IMR-90 (cell line): ENCODE measurements at places on chromosomes 5 and 9. TPM values are rescaled to one million over a fixed set of nuclear protein-coding genes. Genes with fewer than 3 reads are reported as not detected.

CARD19 gene
- 17.4 and 23.3 TPM in 2 replicates for total RNA-seq

WDR38 gene
- total RNA-seq, result not detected in 2 replicates

DNA sequence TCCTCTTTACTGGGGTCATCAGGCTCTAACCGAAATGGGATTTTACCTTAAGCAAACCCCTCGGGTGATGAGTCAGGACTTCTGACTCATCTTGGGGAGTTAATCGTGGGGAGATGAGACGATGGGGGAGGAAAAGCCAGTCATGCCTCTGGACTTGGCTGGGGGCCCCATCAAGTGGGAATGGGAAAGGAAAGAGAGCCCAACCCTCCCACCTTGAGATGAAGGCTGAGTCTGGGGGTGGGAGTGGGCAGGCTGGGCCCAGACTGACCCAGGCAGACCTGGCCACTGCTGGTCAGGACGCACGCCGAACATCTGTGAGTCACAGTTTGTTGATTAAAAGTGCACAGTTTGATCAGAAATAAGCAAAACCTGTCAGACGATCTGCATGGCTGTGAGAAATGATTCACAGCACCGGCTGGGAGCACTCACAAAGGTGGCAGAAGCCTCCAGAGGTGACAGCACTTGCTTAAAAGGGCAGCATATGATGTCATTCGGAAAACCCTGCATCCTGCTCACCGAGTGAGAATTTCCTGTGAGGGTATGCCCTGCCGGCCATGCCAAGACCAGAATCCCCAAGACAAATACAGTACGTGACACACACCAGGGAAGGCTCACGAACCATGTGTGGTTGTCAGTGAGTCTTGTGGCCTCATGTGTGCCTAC, 50.0 kb upstream of the SLC25A51 start:
- H3K27me3 ChIP-seq, result no peaks in the 10 kb centered on the region
- H3K4me3 ChIP-seq, result no peak overlapping the region
- H3K36me3 ChIP-seq, result peaks cover 52% of the 10 kb centered on the region
- H3K4me1 ChIP-seq, result peaks cover 28% of the 10 kb centered on the region
- H3K27ac ChIP-seq, result peak overlapping the region; percentile 87

FKTN gene
- 20.3 and 23.9 TPM in 2 replicates for total RNA-seq

DNA sequence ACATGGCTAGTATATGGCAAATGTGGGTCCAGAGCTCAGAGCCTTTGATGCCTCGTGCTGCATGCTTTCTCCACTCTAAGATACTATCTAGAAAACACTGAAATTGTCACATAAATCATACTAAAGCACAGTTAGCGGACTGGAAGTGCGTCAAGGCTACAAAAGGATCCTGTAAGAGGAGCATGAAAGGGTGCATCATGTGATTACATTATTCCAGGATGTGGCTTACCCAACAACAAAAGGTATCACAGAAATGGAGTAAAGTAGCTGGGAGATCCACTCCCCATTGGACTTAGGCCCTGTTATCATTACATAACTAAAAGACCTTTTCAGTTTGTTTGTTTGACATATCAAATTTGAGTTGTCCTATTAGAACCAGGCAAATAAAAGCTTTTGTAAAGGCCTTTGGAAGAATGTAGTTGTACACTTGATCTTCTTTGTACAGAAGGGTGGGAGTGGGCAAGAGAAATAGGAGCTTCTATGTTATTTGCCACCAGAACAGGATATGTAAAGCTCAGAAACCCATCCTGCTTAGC, 6.9 kb downstream of the SLC31A1 start:
- no peaks in the 10 kb centered on the region for H3K27me3 ChIP-seq
- H3K36me3 ChIP-seq, result peaks cover 2% of the 10 kb centered on the region
- no peak for DNase-seq
- H3K4me1 ChIP-seq, result peaks cover 11% of the 10 kb centered on the region
- no peak overlapping the region for H3K27ac ChIP-seq

DNA sequence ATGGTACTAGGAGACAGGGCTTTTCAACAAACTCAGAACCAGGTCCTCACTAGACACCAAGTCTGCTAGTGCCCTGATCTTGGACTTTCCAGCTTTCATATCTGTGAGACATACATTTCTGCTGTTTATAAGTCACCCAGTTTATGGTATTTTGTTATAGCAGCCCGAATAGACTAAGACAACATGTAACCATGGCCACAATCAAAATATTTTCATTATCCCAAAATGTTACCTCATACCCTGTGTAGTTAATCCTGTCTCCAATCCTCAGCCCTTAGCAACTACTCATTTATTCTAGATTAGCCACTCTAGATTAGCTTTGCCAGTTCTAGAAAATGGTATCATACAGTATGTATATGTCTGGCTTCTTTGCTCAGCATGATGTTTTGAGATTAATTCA, 6.3 kb upstream of the ATG10 start:
- no peaks in the 10 kb centered on the region for H3K36me3 ChIP-seq
- H3K27ac ChIP-seq, result no peak overlapping the region
- H3K4me1 ChIP-seq, result no peaks in the 10 kb centered on the region
- H3K27me3 ChIP-seq, result no peaks in the 10 kb centered on the region; the same call in 1 of the 2 replicates

LOX gene
- total RNA-seq, result 261 and 277 TPM in 2 replicates

GRCh38 chr5:5805916-5806315, 383.4 kb downstream of the ICE1 start:
- DNase-seq, result no peak
- H3K4me1 ChIP-seq, result no peaks in the 10 kb centered on the region
- no peak overlapping the region for H3K4me3 ChIP-seq
- H3K27ac ChIP-seq, result no peak overlapping the region

IL9 gene
- not detected in 2 replicates for total RNA-seq

- H3K36me3 ChIP-seq, result no peaks in the 10 kb centered on the region
- H3K27ac ChIP-seq, result no peak overlapping the region
- H3K4me3 ChIP-seq, result no peak overlapping the region
- H3K27me3 ChIP-seq, result no peaks in the 10 kb centered on the region
- H3K4me1 ChIP-seq, result no peaks in the 10 kb centered on the region
Observed at GRCh38 chr5:101897914-101898313, 398.2 kb downstream of the SLCO4C1 start.

PCDHGB6 gene
- 2.2 and 2.8 TPM in 2 replicates for total RNA-seq

DNA sequence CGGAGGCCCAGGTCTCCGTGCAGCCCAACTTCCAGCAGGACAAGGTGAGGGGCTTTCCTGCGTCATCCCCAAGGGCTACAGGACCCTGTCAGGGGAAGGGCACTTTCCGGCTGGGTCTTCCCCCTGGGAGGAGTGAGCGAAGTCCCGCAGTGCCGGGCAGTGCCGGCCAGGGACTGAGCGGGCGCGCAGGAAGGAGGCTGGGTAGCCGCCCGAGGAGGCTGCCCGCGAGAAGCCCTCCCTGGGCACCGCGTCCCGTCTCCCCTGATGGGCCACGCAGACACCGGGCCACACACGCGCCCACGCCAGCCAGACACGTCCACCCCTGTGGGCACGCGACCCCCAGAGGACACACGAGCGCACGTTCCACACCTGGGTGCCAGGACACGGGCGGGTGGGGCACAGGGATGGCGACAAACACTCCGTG, 357 bp downstream of the PTGDS start:
- peaks cover 13% of the 10 kb centered on the region; the same call in 1 of the 2 replicates for H3K27me3 ChIP-seq
- H3K27ac ChIP-seq, result peak overlapping the region; percentile 12; the same call in 1 of the 2 replicates
- no peak for DNase-seq

DNA sequence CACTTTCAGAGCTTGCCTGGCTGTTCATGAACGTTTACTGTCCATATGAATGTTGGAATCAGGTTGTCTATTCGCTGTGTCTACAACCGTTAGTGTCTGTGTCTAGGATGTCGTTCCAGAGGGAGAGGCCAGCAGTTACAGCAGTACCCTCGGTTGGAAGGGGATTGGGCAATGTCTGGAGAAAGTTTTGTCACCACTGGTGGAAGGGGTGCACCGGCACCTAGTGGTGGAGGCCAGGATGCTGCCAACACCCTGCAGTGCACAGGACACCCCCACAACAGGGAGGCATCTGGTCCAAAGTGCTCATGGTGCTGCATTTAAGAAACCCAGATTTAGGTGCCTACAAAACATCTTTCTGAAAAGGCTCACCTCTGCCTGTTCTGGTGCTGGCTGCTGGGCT, 220.7 kb downstream of the FANCC start:
- no peak overlapping the region for H3K27ac ChIP-seq
- H3K4me3 ChIP-seq, result no peak overlapping the region
- peaks cover 24% of the 10 kb centered on the region for H3K36me3 ChIP-seq
- no peak for DNase-seq

HAND1 gene
- not detected in 2 replicates for total RNA-seq

DNA sequence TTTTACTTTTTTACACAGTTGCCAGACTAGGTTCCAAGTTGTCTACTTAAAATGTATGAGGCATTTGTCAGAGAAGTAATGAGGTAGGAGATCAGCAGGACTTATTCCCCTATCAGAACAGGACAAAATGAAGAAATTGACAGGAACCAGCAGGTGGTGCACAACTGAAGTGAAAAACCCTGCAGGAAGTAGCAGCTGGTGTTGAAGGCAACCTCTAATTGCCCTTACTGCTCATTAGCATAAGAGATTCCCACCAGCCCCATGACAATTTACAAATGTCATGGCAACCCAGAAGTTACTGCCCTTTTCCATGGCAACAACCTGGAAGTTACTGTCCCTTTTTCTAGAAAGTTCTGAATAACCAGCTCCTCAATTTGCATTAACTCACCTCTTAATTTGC, 5.4 kb downstream of the PCDHB15 start:
- H3K27ac ChIP-seq, result no peak overlapping the region
- no peaks in the 10 kb centered on the region for H3K36me3 ChIP-seq
- H3K4me3 ChIP-seq, result no peak overlapping the region
- no peaks in the 10 kb centered on the region for H3K27me3 ChIP-seq
- no peak for DNase-seq

GRCh38 chr5:59819806-59820205, 73.7 kb downstream of the PDE4D start:
- peaks cover 3% of the 10 kb centered on the region for H3K27me3 ChIP-seq
- H3K4me1 ChIP-seq, result no peaks in the 10 kb centered on the region
- H3K27ac ChIP-seq, result no peak overlapping the region
- H3K36me3 ChIP-seq, result no peaks in the 10 kb centered on the region
- H3K4me3 ChIP-seq, result no peak overlapping the region

- H3K36me3 ChIP-seq, result no peaks in the 10 kb centered on the region
- peaks cover 9% of the 10 kb centered on the region for H3K4me1 ChIP-seq
- H3K4me3 ChIP-seq, result no peak overlapping the region
- no peak for DNase-seq
- no peak overlapping the region for H3K27ac ChIP-seq
Observed at GRCh38 chr9:91391818-91392217, 30.1 kb upstream of the AUH start.

DNA sequence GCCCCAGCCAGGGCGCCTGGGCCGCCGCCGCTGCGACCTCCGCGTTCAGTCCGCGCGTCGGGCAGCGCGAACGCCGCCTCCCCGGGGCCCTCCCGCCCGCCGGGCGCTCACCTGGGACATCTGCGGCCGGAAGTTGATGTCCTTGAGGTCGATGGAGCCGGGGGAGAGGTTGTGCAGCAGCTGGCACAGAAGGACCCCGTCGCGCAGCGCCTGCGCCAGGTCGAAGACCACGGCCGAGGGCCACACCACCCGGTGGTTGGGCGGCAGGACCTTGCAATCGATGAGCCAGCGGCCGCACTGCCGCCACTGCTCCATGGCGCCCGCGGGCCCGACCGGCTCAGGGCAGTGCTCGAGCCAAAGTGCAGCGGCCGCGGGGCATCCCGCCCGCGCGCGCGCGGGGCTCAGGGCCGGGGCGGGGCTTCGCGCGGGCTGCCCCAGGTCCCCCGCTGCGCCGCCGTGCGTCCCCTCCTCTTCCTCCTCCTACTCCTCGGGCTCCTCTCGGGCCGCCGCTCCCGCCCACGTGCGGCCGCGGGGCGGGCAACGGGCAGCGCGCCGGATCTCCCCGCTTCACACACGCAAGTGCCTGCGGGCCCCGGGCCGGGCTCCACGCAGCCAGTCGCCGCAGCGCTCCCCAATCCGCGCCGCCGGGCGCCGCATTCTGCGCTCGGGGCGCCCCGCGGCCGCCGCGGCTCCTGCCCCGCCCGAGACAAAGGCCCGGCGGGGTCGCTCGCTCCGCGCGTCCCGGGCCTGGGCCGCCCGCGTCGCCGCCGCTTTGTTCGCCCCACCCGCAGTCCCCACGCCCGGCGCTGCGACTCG, at the start of gene VAV2:
VAV2 (minus strand) TSS at position 361 of the 816 bp plus-strand sequence; CDS start at position 315, 46 bp downstream.
- peak within 1 kb of the TSS; percentile 93 for H3K27ac ChIP-seq
- peaks cover 11% of the 10 kb centered on the region; the same call in 1 of the 2 replicates for H3K4me1 ChIP-seq
- H3K36me3 ChIP-seq, result no peaks in the 10 kb centered on the region
- H3K27me3 ChIP-seq, result 0 out of 2 replicates have a peak, but pooled peaks cover 1% of the 10 kb centered on the region

DNA sequence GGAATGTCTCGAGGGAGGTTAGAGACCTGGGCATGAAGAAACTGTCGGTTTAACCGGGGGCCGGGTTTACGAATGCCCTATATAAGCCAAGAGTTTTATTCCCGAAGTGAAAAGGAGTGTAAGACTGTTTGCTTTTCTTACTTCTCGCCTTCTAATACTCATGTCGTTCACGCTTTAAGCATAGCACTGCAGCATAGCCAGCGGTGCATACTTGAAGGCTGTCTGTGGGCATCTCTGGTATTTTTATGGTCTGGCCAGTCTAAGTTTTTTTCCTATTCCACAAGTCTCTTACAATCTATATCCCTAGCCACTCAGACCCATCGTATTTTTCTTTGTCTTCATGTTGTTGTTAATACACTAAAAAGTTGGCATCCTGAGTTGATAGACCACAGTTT, 1.2 kb downstream of the UHRF2 start:
- peak; percentile 50 for DNase-seq
- H3K27me3 ChIP-seq, result no peaks in the 10 kb centered on the region
- peaks cover 2% of the 10 kb centered on the region; the same call in 1 of the 2 replicates for H3K36me3 ChIP-seq
- H3K27ac ChIP-seq, result peak overlapping the region; percentile 73
- peak overlapping the region; percentile 83 for H3K4me3 ChIP-seq

DNA sequence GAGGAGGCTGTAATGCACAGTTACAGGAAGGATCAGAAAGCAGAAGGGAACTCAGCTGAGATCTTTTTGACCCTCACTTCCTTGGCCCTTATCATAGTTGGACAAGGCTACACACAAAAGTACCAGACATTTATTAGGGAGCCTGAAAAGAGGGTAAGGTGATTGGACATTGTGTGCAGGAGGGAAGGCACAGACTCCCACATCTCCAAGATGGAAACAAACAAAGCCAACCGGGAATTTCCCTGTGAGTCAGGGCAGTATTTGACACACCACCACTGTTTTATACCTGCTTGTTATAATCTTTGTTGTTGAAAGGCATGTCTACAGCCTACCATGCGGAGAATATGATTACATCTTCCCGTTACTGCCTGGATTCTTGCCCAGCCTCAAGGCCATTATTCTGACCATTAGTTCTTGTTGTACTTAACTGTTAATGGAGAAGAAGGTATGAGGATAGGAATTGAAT, 3.0 kb upstream of the CCNG1 start:
- no peak overlapping the region for H3K4me3 ChIP-seq
- peaks cover 5% of the 10 kb centered on the region for H3K36me3 ChIP-seq
- H3K27me3 ChIP-seq, result no peaks in the 10 kb centered on the region
- no peak overlapping the region for H3K27ac ChIP-seq
- peak; percentile 47 for DNase-seq
- H3K4me1 ChIP-seq, result no peaks in the 10 kb centered on the region

LSM11 gene
- 3.0 and 3.9 TPM in 2 replicates for total RNA-seq

BTNL3 gene
- total RNA-seq, result not detected in 2 replicates

GRCh38 chr5:55857247-55857640, 6.1 kb downstream of the IL31RA start:
- DNase-seq, result no peak
- no peaks in the 10 kb centered on the region for H3K36me3 ChIP-seq
